GM13976 (cell line): ENCODE measurements at places on chromosomes 12 and 14.

DNA sequence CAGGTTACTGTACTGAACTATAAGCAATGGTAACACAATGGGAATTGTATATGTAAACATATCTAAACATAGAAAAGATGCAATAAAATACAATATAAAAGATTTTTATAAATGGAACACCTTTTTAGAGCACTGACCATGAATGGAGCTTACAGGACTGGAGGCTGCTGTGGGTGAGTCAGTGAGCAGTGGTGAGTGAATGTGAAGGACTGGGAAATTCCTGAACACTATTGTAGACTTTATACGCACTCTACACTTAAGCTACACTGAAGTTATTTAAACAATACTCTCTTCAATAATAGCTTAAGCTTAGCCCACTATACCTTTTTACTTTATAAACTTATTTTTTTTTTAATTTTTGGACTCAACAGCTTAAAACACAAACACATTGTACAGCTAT lies 313.5 kb downstream of the KCNC2 start:
- no peak for DNase-seq

- no peak for DNase-seq
Observed at GRCh38 chr12:6533653-6533922, 729 bp upstream of the GAPDH start.

- no peak for DNase-seq
Observed at GRCh38 chr14:63605041-63605532, 36.6 kb downstream of the WDR89 start.

GRCh38 chr12:111022386-111022785 lies 102.0 kb upstream of the MYL2 start:
- no peak for DNase-seq

- no peak for DNase-seq
Observed at GRCh38 chr14:68552602-68553001, 240.3 kb downstream of the ZFP36L1 start.

DNA sequence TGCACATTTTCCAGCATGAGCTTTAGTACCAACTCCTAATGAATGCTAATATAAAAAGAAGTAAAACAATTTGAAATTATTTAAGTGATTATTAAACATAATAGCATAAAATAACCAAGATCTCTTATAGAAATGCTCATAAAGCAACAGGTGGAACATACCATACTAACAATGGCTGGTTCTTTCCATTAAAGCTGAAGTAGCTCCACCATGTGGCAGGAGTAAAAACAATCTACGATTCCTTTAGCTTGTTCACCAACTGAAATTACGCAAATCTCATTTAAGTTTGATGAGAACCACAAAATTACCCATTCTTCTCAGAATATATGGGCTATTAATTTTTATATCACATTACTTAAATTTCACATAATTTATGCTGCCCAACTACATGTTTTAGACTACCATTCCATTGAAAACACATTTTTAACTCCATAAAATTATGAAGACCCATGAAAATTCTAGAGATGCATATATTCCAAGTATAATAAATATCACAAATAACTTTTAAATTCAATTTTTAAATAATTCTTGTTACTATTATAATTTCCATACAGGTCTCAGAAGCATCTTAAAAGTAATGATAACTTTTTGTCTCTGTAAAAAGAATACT lies 213.6 kb downstream of the DAD1 start:
- no peak for DNase-seq

DNA sequence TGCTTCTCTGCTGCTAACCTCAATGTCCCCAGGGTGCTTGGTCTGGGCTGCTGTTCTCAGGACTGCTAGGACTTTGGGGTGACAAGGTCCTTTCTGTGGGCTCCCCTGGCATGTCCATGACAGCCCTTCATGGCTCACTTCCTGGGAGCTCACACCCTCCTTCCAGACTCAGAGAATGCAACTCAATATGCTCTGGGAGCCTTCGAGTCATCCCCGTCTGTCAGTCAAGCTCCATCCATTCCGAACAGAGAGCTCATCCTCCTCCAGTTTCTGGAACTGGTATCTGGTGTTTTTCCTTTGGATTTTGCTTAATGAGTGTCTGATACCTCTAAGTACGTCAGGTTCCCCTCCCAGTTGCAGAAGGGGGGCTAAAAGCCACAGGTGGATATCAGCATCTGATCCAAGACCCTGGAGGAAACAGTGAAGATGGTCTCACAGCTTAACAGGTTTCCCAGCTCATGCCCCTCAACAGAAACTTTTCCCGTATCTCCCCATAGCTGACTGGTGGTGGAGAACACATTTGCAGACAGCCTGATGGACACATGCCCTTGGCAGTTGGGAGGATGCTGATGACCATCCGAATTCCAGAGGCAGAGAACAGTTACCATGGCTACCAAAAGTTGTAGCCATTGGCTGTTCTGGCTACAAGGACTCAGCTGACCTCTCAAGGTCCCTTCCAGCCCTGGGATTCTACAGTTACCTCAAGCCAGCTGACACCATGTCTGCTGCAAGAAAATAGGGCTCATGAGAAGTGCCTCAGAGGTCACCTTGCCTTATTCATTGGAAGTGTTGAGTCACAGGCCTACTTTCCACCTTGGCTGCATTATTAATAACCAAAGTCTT lies 9.5 kb upstream of the RAB35 start:
- DNase-seq, result no peak

DNA sequence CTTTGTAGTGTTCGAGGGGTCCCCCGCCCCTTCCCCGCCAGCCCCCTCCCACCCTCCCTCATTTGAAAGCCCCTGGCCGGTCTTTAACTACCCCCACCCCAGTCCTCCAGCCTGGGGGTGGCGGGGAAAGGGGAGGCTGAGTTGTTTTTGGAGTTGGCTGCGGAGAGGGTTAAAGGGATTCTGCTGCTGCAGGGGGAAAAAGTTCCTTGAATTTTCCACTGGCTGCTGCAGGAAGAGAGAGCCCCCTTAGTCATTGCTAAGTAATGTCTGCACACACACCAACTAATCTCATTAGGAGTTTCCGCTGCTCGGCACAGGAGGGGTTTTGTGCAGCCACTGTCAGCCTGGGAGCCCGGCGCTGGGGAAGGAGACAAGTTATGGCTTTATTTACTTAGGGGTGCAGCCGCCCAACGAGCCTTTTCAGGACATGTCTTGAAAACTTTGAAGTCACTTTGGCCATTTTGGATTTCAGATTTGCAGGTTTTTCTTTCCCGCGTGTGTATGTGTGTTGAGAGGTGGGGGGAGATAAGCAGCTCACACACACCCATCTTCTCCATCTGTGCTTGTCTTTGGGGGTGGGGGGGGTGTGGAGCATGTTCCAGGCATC lies 1.8 kb downstream of the ELK3 start:
- DNase-seq, result no peak

DNA sequence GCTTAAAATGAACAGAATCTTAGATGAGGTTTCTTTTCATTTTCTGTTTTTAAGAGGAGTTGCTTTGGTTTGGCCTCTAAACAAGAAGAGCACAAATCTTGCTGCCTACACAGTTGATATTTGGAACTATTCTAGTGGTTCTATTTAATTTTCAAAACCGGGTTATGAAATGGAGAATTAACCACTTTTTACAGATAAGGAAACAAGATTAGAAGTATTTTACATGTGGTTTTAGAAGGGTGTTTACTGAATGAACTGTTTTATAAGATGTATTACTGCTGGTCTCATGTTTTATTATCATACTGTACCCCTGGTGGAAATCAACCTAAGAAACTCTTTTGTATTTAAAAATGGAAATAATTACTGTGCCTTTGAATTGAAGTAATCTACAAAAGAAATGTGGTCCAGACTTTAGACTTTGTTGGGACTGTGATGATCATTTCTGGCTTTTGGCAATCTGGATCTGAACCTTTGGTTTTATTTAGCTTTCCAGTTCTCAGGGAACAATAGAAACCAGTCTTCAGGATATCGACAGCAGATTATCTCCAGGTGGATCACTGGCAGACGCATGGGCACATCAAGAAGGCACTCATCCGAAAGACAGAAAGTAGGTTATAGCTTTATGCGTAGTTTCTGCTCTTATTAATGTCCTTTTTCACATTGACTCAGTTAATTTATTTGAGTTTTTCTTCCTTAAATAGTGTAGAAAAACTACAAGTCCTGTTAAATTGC lies 43.2 kb downstream of the TBK1 start:
- DNase-seq, result no peak

- DNase-seq, result no peak
Observed at GRCh38 chr14:68671909-68672308, 121.0 kb downstream of the ZFP36L1 start.

DNA sequence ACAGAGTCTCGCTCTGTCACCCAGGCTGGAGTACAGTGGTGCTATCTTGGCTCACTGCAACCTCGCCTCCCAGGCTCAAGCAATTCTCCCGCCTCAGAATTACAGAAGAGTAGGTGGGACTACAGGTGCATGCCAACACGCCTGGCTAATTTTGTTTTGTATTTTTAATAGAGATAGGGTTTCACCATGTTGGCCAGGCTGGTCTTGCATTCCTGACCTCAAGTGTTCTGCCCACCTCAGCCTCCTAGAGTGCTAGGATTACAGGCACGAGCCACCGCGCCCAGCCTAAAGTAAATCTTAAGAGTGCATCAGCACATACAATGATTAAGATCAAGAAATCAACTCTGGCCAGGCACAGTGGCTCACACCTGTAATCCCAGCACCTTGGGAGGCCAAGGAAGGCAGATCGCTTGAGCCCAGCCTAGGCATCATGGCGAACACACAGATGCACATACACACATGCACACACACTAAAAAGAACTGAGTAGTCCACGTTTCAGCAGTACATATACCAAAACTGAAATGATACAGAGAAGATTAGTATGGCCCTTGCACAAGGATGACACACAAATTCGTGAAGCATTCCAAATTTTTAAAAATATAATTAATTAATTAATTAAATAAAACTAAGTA lies 65.0 kb downstream of the HECTD1 start:
- DNase-seq, result no peak

DNA sequence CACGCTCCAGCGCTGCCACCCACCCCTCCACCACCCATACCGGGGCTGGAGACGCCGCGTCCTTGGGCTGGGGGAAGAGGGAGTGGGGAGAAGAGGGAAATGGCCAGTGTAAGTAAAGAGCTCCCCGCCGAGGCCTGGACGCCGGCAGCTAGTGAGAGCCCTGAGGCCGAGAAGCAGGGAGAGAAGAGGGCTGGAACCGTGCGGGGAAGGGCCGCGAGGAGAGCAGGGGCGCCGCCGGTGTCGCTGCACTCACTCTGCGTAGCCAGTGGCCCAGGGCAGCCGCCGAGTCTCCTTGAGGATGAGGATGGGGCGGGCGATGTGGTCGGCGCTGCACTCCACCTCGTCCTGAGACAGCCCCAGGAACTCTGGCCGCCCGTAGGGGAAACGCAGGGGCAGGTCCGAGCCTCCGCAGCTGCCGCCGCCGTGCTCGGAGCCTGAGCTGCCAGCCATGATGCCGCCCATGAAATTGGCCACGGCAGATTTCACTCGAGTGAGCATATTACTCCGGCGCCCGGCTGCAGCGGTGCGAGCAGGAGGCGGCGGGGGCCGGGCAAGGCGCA lies 631 bp downstream of the PPM1H start:
- DNase-seq, result peak; percentile 66

DNA sequence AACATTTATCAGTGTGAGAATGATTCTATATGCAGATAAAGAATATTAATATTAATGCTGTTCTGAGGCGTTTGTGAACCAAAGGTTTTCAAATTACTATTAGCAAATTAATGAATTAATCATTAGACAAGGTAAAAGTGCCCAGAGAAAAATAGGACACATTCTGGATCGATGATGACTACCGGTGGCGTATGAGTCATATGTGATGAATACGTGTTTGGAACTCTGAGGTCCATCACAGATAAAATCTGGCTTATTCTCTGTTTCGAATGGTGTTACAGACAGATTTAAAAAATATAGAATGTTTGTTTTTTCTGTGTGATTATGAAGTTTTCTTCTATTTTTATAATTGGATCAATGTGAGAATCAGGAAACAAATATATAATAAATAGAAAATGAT lies 79.2 kb upstream of the RTL1 start:
- no peak for DNase-seq

DNA sequence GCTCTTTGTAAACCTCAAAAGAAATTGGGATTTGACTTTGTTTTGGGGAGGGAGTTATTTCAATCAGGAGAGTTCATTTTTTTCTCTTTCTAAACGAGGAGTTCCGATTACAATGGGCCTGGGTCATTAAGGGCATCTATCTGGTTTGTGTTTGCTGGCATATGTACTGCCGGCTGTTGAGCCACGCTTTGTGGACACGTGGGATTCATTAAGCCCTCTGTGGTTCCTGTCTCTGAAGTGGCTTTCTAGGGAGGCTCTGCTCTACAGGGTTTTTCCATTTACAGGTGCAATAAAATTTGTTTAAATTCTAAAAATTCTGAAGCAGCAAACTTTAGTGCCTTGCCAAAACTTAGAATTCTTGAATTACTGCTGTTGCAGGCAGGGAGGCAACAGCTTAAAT lies 57.9 kb downstream of the GNS start:
- no peak for DNase-seq

- DNase-seq, result no peak
Observed at GRCh38 chr12:27292718-27293117, 39.9 kb upstream of the BMAL2 start.

DNA sequence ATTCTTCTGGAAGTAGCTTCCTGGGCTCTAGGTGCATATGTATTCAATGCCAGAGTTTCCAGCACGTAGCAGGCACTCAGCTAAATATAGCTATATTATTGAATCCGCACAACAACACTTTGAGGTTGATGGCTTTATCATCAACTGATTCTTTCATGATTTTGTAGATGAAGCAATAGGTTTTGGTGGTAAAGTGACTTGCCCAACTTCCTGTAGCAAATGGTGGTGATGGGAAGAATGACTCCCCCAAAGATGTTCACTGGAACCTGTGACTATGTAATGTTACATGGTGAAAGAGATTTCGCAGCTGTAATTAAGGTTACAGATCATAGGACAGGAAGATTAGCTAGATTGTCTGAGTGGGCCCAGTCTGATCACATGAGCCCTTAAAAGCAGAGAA lies 3.2 kb downstream of the TDRD9 start:
- DNase-seq, result no peak

DNA sequence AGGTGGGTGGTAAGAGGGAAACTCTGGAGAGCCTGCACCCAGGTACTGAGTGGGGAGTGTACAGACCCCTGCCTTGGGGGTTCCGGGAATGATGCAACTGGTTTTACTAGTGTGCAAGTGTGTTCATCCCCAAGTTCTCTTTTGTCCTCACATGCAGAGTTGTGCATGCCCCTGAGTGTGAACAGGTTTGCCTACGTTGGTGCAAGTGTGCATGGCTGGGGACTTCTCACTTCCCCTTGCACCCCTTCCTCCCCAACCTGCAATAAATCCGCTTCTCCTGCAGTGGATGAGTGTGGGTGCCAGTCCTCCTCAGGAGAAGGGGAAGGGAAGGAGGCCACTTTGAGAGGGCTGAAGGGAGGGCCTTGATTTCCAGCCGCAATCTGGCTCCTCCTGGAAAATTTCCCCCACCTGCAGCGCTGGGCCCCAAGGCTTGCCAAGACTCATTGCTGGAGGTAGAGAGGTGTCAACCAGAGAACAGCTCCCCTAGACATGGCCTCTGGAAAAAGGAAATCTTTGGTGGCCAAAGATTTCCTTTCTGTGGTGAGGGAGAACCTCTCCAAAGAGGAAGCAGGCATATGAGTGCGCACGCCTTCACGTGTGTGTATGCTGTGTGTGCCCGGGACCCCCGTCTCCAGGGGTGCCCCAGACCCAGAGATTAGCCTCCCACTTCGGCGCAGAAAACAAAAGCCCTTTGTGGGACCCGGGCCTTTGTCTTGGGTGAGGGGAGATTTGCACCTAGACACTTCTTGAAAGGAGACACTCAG lies 5.5 kb downstream of the AQP2 start:
- no peak for DNase-seq

GRCh38 chr12:659090-659683 lies 4.1 kb downstream of the NINJ2 start:
- peak; percentile 55 for DNase-seq
